Urothelium cell line (cell line): ENCODE measurements at places on chromosomes 7 and 10.
A peak's percentile ranks its signal among the peaks of the same experiment; 100 is the strongest.

GRCh38 chr10:63866075-63866746 lies 345.0 kb downstream of the REEP3 start:
- DNase-seq: peak; percentile 91

GRCh38 chr7:121800916-121801675 lies 71.9 kb upstream of the PTPRZ1 start:
- no peak for DNase-seq

DNA sequence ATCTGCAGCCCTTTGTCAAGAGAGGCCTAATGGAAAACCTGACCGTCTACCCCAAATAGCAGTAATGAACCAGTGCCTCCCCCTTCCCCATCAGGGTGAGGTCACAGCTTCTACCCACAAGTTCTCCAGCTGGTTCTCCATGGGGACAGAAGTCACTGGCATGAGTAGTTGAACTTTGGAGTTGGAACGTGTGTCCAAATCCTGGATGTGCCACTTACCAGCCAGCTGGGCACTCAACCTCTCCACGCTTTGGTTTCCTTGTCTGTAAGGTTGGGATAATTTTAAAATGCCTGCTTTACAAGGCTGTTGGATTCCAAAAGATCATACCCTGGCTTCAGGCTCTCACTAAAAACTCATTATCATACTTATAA lies 25.6 kb downstream of the PRLHR start:
- no peak for DNase-seq

DNA sequence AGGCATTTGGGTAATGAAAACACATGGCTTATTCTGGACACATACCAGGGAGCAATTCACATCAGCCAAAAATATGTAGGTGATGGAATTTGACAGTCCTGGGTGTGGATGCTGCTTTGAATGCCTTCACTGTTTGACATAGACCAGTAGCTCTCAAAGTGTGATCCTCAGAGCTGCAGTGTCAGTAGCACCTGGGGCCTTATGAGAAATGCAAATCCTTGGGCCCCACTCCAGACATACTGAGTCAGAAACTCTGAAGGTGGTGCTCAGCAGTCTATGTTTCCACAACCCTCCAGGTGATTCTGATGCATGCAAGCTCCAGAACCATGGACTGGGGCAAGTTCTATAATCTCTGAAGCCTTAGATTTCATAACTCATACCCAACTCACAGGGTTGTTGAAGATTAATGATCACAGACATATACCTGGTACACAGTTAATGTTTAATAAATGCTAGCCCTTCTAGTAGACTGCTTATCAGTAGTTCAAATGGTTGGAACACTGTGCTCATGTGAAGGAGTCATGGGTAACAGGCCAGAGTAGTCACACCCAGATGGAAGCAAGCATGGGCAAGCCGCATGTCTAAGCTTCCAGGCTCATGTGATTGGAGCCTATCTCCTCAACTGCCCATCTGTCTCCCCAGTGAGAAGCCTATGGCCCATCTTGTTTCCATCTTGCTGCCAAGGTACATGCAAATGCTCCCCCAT lies 715.7 kb downstream of the GRID1 start:
- DNase-seq: no peak

DNA sequence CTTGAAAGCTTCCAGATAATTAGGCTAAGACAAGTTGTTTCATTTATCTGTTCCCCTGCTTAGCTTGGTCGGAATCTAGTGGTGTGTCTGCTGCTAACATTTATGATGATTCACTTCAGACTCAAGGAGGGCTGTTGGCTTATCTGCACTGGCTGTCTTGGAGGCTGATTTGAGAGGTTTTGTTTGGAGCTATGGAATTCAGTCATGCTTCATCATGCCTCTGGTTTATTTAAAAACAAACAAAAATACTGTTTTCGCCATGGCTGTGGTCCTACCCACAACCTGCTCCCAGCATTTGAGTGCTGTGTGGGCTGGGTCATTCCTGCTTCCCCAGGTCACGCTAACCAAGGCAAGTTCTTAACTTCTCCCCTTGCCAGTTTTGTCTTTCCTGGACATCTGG lies 11.7 kb upstream of the ARPC1B start:
- no peak for DNase-seq

DNA sequence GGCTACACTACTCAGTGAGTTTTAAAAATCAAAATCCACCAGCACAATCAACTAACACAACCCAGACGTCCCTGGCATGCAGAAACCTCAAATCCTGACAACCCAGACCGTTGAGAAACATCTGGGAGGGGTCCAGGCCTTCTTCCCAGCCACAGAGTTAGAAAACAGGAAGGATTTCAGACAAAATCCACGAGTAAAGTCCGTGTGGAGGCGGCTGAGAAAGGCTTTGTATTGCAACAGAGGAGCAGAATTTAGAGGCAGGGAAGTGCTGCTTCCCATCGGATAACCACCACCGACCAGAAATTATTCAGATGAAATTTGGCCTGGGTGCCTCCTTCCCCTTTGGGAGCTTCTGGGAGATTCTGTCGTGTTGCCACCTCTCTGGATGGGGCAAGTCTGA lies 61.5 kb downstream of the TNS3 start:
- no peak for DNase-seq

DNA sequence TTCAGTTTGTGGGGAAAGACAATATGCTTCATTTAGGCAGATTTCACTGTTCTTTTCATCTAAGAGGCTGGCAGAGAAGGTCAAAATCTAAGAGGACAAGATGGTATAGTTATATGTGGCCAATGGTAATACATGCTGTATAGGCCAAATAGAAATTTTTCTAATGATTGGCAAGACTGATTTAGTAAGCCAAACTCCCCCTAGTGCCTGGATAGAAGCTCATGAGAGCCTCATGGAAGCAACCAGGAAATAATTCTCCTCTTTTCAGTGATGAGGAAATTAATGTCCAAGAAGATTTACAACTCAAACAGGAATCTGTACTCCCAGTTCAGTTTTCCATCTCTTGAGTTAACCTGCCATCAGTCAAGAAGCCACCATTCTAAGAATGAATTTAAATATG lies 253.6 kb upstream of the PHF14 start:
- no peak for DNase-seq

- no peak for DNase-seq
Measured at GRCh38 chr7:135337977-135338550, 104.4 kb downstream of the STRA8 start.

GRCh38 chr7:28395404-28395803 lies 16.9 kb upstream of the CREB5 start:
- no peak for DNase-seq

GRCh38 chr10:78300526-78300925 lies 266.9 kb downstream of the RPS24 start:
- DNase-seq: no peak

DNA sequence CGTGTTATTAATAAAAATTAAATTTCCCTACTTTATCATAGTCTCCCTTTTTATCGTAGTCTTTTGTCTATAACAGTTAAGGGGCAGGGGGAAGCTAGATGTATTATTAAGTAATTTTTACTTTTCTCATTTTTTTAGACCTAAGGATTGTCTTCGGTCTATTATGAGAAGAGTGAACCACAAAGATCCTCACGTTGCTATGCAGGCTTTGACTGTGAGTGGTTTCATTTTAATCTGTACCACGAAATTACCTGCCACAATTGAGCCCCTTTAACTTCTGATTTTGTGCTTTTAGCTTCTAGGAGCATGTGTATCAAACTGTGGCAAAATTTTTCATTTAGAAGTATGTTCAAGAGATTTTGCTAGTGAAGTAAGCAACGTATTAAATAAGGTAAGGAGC lies 40.6 kb downstream of the STAM start:
- no peak for DNase-seq

DNA sequence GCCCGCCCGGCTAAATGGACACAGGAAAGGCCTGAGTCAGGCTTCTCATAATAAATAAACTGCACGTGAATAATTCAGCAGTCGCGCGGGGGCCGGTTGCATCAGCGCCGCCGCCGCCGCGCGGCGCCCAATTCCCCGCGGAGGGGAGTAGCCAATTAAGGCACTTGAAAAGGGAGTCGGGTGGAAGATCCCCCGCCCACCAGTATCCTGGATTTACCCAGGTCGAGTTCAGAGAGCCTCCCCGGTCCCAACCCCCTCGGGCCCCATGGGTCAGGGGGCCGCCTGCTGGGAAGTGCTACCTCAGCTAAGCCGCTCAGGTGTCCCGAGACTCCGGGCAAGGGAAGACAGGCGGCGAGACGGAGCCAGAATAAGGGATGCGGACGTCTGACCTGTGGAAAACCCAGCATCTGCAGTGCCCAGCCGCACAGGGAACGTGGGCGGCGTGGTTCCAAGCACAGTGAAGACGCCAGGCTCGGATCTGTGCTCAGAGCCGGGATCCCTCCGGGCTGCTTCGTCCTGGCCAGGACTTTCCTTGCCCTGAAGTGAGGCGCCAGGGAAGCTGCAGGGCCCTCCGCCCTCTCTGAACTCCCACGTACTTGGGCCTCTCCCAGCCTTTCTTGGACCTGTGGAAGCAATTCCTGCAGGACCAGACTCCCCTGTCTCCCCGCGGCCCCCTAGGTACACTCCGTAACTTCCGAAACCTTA lies 7.3 kb upstream of the LBX1 start:
- no peak for DNase-seq

DNA sequence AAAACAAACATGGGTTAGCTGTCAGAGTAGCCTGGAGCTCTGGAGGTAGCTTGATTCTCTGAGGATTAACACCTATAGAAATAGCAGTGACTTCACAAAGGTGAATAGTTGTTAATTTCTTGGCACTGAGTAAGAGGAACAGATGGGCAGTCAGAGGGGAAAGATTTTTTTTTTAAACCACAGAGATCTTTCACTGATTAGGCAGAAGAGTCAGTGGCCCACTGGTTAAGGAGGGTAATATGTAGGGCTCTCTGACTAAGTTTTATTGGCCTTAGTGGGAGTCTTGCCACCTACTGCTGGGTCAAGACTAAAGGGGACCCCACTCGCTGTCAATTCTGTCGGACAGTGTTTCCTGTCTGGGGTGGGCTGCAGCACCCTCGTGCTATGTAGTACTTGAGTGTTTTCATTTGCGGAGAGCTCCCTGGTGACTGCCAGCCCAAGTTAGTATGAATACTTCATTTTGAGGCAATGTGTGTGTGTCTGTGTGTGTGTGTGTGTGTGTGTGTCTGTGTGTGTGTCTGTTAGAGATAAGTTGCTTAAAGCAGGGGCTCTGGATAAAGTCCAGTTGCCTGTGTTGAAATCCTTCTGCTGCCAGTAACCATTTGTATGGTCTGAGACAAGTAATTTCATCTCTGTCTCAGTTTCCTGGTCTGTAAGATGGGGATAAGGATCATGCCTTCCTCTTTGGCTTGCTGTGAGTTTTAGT lies 145.2 kb downstream of the ARID5B start:
- peak; percentile 58 for DNase-seq

GRCh38 chr7:32150039-32150438 lies 79.8 kb upstream of the PDE1C start:
- no peak for DNase-seq

GRCh38 chr10:118746246-118746645 lies 8.5 kb downstream of the CACUL1 start:
- DNase-seq: no peak

- DNase-seq: no peak
Measured at GRCh38 chr7:131781-132482, 60.4 kb upstream of the FAM20C start.
